ENCODE measurements at places on chromosomes 13 and 19.

DNA sequence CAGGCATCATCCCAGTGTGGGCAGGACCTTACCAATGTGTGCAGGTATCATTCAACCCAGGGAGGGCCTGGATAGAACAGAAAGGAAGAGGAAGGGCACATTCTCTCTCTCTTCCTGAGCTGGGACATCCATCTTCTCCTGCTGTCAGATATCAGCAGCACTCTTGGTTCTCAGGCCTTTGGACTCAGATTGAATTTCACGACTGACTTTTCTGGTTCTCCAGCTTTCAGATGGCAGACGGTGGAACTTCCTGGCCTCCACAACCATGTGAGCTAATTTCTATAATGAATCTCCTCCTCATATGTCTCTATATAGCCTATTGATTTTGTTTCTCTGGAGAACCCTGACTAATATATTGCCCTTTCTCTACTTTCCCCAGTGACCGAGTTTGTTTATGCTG lies 77.3 kb downstream of the OLFM4 start:
- no peak for DNase-seq

DNA sequence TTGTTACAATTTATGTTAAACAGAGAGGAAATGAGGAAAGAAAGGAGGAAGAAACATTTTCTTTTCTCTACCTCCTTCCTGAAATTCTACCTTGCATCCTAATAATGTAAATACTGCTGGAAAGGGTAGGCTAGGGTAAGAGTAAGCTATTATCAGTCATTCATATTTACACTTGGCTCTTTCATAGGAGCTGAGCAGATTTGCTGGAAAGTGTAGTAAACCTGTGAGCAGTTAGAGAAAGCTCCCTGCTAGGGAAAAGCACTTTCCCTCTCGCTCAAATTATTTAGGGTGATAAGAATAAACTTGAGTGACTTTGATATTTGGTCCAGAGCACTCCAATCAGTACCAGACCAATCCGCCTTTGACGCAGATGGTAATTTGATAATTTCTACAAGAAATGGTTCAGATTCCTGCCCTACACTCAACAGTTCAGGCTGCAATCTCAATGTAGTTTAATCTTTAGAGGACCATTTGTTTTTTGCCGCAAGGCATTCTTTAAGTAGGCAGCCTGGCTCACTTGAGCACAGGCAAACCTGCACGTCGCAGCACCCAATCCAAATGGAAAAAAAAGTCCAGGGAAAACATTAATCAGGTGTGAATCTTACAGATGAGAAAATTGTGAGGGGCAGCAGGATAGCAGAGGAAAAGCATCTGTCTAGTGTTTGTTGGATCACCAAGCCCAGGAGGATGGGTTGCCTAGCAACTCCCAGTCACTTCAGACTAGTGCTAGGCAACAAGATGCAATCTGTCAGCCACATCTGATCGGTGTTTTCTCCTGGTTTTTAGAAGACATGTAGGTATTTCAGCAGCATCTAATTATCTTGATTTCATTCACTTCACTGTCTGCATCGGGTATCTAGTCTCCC lies 68.6 kb upstream of the KL start:
- no peak for DNase-seq

- DNase-seq, result no peak
These were observed 232.7 kb downstream of the KLF12 start for GRCh38 chr13:73901324-73902068.

DNA sequence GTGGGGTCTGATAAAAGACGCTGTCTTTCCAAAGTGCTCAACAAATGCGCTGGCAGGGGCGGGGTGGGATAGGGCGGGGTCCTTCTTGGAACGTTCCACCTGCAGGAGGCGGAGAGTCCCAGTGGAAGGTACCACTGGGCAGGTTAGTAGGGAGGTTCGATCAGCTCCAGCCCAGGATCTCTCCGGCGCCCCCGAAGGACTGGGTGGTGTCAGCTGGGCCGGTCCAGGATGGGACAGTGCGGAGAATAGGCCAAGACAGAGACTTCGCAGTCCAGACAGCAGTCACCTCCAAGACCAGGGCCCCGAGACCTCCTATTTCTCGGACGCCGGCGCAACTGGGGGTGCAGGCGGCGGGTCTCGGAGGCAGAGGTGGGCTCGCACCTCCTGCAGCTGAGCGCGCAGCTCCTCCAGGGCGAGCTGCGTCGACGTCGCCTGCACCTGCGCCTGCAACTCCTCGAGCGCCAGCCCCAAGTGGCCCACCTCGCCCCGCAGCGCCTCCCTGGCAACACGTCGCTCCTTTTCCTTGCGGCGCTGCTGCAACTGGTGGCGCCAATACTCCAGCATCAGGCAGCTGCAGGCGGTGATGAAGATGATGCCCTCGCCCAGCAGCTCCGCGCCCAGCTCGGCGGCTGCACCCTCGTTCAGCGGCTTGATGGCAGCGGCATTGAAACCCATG lies 21.6 kb downstream of the VASP start:
- DNase-seq, result peak; percentile 76

GRCh38 chr13:43389983-43390382 lies 366.6 kb downstream of the DNAJC15 start:
- no peak for DNase-seq

DNA sequence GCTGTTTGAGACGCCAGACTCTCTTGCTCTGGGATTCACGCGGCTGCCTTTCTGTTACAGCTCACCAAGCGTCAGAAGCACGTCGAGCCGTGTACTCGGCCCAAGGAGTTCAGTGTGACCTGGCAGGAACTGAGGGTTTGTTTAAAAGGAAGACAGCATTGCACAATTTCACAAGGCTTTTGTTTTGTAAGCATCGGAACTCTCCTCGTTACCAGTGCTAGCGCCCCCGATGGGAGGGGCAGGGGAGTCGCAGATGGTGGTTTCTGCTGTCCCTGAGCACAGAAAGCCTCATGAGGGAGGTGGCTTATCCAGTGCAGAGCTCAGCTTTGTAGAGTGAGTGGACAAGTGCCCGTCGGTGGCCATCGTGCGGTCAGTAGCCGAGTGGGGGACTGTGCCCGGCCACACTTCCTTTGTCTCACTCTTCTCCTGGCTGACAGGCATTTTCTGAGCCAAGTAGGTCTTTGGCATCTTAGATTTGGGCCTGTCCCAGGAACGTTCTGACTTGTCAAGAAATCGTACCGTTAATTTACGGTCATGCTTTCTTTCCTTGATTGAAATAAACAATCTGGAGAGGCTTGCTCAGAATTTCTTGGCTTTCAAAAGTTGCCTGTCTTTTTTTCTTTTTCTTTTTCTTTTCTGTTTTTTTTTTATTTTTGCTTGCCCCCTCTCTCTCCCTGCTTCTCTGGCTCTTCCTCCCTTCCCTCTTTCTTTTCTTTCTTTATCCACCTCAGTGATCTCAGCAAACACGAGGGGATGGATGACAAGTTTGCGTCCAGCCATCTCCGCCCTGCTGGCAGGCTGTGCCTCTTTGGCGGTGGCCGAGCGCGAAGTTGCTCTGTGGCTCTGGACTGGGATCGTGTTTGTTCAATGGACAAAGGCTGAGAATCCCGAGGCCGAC lies 7.7 kb downstream of the KDM4B start:
- peak; percentile 75 for DNase-seq

GRCh38 chr19:17772172-17772571 lies 20.9 kb downstream of the FCHO1 start:
- no peak for DNase-seq

DNA sequence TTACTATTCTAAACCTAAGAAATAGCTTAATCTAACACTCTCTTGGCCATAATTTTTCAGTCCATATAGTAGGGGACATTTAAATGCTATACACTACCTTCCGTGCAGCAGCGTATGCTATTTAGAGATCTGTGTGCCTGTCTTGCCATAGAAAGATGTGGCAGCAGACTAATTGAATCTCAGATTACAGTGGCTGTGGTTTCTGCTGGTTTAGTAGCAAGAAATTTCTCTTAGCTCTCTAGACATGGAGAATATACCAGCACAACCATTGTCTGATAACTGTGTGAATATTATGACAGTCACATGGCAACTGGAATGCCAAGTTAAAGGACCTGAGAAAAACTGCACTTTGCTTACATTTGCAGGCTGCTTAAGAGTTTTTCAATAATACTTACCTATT lies 672.4 kb upstream of the MIR17HG start:
- no peak for DNase-seq

- no peak for DNase-seq
These were observed 10.5 kb downstream of the WIZ start for GRCh38 chr19:15439078-15439799.

DNA sequence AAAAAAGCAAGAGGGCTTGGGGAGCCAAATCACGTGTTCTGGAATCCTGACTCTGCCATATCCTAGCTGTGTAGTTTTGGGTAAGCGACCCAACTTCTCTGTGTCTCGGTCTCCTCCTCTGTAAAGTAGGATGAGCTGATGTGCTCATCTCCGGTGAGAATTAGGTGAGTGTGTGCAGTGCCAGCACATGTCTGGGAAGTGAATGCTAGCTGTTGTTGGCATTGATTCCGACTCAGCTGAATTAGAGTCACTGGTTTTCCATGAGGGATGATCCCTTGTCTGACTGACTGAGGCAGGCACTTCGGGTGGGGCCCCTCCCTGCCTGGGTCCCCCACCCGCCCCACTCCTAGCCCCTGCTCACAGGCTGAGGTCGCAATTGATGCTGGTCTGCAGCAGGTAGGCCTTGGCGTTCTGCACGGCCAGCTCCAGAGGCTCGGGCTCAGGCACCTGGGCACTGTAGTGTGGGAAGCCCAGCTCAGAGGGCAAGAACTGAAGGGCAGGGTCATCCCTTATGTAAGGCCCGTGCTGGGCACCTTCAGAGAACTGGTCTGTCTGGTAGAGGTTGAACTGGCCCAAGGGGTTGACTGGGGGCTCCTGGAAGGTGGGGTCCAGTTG lies 835 bp downstream of the RSPH6A start:
- no peak for DNase-seq

DNA sequence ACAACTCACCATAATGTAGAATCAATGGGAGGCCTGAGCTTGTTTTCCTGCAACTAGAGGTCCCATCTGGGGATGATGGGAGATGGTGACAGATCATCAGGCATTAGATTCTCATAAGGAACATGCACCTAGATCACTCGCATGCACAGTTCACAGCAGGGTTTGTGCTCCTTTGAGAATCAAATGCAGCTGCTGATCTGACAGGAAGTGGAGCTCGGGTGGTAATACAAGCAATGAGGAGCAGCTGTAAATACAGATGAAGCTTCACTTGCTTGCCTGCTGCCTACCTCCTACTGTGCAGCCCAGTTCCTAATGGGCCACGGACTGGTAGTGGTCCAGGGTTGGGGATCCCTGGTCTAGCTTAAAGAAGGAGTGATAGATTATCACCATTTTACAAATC lies 33.0 kb downstream of the KPNA3 start:
- no peak for DNase-seq

- DNase-seq, result no peak
These were observed 772 bp downstream of the PARP4 start for GRCh38 chr13:24511816-24512196.

DNA sequence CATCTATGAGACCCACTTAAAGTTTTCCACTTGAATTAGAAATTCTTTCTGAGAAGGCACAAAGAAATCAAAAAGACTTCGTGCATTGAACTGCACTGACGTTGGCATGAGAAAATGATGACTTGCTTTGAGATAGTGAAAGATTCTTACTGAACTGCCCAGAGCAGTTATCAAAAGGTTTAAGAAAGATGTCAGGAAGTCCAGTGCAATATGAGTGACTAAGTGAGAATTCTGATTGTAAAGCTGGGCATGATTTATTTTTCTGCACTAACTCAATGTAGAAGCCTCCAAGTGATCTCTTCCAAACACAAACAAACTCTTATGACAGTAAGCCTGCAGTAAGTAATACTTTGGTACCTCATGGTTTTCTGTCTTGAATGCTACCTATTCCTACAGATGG lies 52.1 kb downstream of the SERTM1 start:
- DNase-seq, result no peak

DNA sequence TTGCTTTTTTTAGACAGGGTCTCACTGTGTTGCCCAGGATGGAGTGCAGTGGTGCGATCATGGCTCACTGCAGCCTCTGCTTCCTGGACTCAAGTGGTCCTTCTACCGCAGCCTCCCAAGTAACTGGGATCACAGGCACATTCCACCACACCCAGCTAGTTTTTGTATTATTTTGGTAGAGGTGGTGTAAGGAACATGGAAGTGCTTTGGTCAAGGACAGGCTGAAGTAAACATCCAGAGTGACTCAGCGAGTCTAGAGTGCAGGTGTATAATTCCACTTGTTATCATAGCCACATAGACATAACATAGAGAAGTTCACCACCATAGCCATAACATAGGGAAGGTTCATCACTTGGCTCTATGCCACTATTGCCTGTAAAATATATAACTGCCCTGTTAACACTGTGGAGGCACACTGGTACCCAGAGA lies 98.6 kb downstream of the RBM26 start:
- no peak for DNase-seq

DNA sequence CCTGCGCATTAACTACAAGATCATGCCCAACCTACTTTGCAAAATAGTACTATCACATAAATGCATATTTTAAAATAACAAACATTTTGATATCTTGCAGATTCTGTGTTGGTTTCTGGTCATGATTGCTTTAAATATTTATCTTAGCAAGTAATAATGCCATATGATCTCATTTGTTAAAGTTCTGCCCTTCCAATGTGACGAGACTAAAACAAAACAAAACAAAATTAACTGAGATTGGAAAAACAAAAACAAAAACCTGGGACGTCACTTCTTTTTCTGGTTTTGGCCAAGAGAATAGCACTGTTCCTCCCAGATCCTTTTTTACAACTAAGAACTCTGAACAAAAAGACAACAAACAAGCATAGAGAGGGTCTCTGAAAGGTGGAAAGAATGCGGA lies 436.3 kb downstream of the DACH1 start:
- DNase-seq, result no peak

DNA sequence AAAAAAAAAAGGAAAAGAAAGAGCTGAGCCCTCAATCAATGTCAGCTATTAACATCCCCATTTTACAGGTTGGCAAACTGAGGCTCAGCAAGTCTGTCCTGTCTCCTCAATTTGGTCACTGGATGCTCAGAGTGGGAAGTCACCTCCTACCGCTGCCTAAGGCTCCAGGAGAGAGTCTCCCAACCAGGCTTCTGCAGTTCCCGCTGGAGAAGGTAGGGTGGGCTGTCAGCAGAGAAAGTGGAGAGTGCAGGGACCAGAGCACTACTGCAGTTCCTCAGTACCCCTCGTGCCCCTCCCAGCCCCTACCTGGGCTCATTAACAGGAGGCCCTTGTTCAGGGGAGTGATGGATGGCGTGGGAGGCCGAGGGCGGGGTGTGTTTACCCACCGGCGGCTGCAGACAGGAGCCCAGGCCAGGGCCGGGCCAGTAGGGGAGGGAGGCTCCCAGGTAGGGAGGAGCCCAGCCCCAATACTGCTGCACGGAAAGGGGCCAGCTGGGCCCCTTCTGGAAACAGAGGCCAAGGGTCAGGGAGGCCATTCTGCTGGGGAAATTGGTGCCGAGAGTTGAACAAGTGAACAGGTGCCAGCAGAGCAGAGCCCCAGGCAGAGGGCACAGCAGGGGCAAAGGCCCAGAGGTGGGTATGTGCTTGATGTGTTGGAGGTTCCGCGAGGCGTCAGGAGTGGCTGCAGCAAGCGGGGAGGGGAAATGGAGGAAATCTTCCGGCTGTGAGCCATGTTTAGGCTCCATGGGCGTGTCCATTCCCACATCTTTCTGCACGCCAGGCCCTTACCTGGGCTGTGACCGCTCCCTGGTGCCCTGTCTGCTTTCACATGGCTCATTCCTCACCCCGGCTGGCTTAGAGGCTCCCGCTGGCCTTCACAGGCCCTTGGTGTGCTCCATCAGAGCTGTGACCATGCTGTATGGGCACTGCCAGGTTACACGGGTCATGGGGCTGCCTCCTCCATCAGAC lies 7.6 kb upstream of the COMP start:
- peak; percentile 81 for DNase-seq

- peak; percentile 52 for DNase-seq
These were observed 2.3 kb upstream of the C1QTNF9B start for GRCh38 chr13:23899555-23899954.

GRCh38 chr13:110285991-110286832 lies 20.7 kb downstream of the COL4A1 start:
- no peak for DNase-seq

- DNase-seq, result no peak
These were observed 76.6 kb upstream of the SIAH3 start for GRCh38 chr13:45928176-45928575.

Data from hepatocyte (in vitro differentiated cells).